ENCODE measurements at places on chromosomes 6 and 20.
A peak's percentile ranks its signal among the peaks of the same experiment; 100 is the strongest.

- no peak for DNase-seq
Observed at GRCh38 chr20:32432277-32432676, 74.1 kb downstream of the ASXL1 start.

DNA sequence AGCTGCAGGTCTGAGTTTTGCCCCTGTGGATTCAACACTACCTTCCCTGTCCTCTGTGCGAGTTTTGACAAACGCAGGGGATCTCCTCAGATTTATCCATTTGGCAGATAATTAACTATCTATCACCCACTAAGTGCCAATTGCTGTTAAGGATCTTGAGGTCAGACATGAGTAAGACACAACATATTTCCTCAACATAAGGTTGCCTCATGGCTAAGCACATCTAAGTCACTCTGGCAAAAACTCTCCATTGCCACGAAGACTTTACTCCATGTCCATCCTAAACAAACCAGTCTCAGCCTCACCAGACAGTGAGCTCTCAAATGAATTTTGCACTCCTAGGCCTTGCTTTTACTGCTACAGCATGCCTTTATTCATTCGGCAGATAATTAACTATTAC is 408.4 kb downstream of the MAFB start:
- DNase-seq = no peak

DNA sequence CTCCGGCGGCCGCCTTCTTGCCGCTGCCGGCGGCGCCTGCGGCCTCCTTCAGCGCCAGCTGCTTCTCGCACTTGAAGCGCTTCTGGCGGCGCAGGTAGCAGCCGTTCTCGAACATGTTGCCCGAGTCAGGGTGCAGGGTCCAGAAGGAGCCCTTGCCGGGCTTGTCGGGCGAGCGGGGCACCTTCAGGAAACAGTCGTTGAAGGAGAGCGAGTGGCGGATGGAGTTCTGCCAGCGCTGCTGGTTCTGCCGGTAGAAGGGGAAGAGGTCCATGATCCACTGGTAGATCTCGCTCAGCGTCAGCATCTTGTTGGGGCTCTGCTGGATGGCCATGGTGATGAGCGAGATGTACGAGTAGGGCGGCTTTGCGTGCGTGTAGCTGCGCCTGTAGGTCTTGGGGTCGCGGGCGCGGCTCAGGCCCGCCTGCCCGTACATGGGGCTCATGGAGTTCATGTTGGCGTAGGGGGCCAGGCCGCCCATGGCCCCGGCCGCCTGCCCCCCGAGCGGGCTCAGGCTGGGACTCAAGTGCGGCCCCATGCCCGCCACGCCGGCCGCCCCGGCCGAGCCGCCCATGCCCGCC is 1.9 kb downstream of the FOXA2 start:
- no peak for DNase-seq

DNA sequence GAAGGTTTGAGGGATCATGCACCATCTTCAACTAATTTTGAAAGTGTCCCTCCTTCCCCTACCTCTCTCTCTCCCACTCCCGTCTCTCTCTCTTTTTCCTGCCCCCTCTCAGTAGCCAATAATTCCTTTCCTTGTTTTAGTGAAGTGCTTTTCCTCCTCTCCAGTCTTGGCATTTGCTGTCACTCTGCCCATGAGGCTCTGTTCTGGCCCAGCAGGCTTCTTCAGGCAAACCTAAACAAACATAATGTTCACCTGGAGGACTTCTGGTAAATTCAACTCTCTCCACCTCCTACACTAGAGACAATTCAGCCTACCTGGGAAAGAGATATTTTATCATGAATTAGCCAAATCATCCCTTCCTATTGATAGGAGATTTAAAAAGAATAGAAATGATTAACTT is 320.4 kb upstream of the RNF24 start:
- DNase-seq = no peak

- DNase-seq = peak; percentile 19
Observed at GRCh38 chr6:170049641-170050561, 241.0 kb downstream of the DLL1 start.

GRCh38 chr20:62686869-62687830 is 21.5 kb upstream of the NTSR1 start:
- DNase-seq = no peak

DNA sequence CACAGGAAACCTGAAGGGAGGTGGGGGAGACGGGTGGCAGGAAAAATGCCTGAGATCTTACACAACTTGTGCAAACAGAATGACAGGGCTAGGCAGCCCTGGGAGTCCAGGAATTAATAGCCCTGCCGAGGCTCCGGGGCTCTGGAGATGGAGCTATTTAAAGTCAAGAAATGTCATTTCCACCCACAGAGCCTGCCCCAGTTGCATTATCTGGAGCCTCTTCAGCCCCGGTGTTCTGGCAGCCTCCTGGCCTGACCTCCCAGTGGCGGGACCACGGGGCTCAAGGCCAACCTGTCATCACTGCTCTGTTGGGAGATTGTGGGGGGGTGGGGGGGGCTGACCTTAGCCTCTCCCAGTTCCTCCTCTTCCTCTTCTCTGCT is 28.5 kb upstream of the SCUBE3 start:
- DNase-seq = no peak

DNA sequence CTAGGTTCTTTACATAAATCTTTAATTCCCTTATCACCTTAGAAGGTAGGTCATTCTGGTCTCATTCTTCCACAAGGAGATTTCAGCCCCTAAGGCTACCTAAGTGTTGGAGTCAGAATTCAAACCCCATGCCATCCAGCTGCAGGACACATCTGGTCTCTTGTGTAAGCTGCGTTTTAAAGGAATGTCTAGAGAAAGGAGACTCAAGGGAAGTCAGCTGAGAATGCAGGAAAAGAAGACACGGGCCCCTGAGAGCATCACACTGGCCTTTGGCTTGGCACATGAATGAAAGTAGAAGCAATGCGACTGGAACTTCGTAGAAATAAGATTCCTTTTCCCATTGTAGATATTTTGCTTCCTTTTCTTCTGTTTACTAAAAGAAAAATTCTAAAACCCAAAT is 76.7 kb upstream of the SYNJ2 start:
- DNase-seq = no peak

All from stimulated activated CD8-positive, alpha-beta memory T cell treated with anti-CD3 and anti-CD28 coated beads, Interleukin-4, amount 100 ng/mL, for 48 hours (primary cell).